ENCODE measurements at places on chromosomes 16 and 17.
A peak's percentile ranks its signal among the peaks of the same experiment; 100 is the strongest.

- no peak for DNase-seq
These were observed 497.7 kb upstream of the CDH11 start for GRCh38 chr16:65619606-65620005.

DNA sequence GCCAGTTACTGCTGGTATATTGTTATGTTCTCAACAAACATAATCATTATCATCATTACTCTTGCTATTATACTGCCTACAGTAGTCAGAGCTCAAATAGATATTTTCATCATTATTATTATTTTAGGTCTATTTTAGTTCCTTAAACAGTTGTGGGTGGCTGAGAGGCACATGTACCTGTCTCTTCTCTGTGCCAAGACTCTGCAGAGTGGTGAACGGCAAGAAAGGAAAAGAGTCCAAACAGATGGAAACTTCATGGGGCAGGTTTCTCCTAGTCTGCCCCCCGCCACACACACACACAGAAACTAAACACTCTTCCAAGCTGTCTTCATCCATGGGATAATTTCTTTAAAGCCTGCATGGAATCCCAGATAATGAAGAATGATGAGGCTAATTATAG, 77.7 kb upstream of the CLEC3A start:
- DNase-seq = no peak

GRCh38 chr17:37699285-37699973, 45.4 kb downstream of the HNF1B start:
- DNase-seq = no peak

GRCh38 chr16:79430191-79430678, 170.3 kb downstream of the MAF start:
- DNase-seq = peak; percentile 0

- DNase-seq = no peak
These were observed 131.0 kb upstream of the NUDT7 start for GRCh38 chr16:77591347-77591746.

DNA sequence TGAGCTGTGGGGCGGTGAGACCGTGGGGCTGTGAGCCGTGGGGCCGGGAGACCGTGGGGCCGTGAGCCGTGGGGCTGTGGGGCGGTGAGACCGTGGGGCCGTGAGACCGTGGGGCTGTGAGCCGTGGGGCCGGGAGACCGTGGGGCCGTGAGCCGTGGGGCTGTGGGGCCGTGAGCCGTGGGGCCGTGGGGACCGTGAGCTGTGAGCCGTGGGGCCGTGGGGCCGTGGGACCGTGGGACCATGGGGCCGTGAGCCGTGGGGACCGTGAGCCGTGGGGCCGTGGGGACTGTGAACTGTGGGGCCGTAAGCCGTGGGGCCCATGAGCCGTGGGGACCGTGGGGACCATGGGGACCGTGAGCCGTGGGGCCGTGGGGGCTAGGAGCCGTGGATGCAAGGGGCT, 24.6 kb upstream of the PVALEF start:
- no peak for DNase-seq

DNA sequence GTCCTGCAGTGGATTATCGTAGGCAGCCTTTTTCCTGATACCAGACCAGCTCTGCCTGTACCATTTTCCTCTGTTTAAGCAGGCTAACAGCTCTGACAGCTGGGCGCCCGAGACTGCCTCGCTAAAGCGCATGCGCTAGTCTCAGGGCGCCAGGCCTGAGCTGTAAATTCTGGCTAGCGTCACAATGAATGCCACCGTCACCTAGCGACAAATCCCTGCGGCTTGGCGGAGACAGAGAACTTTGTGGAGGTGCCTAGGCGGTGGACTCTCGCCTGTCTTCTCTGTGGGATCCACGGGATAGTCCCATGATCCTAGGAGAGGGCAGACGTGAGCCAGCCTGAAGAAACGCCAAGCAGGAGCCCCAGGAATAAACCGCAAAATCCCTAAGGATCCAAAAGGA, 573.9 kb downstream of the KCNJ18 start:
- DNase-seq = no peak

- no peak for DNase-seq
These were observed 568.2 kb upstream of the EEF2KMT start for GRCh38 chr16:5665834-5666233.

GRCh38 chr17:44604768-44605485, 47.6 kb downstream of the FZD2 start:
- no peak for DNase-seq

DNA sequence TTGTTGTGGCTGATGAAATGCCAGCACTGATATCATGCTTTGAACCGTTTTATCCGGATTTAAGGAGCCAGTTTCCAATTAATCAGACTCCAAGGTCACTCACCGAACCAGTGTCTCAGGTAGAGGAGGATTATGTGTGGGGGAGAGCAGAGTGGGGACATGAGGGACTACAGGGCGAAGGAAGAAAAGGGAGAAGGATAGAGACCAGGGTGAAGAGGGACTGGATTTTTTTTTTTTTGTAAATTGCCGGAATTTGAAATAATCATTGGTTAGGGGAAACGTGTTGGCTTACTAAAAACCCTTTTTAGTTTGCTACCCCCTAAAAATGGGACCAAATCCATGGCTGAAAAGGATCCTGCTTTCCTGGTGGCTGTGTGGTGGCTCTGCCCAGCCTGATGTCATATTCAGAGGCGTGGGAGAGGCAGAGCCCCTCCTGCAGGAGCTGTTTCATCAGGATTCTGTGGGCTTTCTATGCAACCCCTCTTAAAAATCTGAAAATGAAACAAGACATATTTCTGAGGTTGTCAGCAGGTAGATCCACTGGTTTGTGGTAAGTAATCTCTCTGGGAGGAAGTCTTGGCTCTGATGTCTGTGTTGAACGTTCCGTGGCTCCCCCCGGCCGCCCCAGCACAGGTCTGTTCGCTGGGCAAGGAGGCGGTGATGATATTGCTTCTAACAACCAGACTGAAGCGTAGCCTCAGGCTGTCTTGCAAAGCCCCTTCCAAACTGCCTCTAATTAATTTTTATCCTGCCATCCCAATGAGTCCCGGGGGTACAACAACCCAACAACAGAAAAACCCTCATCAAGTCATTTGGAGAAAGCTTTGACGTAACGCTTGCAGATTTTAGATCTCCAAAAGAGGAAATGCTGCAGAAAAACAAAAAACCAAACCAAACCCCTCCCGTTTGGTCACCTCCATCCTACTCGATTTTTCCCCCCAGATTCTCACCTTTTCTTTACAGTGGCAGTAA, 143.0 kb upstream of the ZFHX3 start:
- no peak for DNase-seq

GRCh38 chr16:77711775-77712174, 10.5 kb upstream of the NUDT7 start:
- no peak for DNase-seq
